ENCODE measurements at places on chromosomes 6 and 20. TPM values are rescaled to one million over a fixed set of nuclear protein-coding genes. Genes with fewer than 3 reads are reported as not detected.

POPDC3 gene
- total RNA-seq: 5.2 TPM

ZSWIM3 gene
- 6.7 TPM for total RNA-seq

PROCR gene
- total RNA-seq: 254 TPM

GRCh38 chr6:50965495-50965894, 146.8 kb downstream of the TFAP2B start:
- H3K4me1 ChIP-seq: no peaks in the 10 kb centered on the region
- H3K4me3 ChIP-seq: no peak overlapping the region
- DNase-seq: no peak
- no peak overlapping the region for H3K27ac ChIP-seq
- no peaks in the 10 kb centered on the region for H3K27me3 ChIP-seq
